Putamen (tissue), 1 donor: ENCODE measurements at places on chromosomes 2 and 18.

GRCh38 chr2:46114996-46115395 is 182.2 kb upstream of the EPAS1 start:
- DNase-seq, result no peak

GRCh38 chr2:98448441-98449145 is 3.9 kb downstream of the INPP4A start:
- no peak for DNase-seq

- no peak for DNase-seq
Observed at GRCh38 chr18:80023173-80023572, 11.1 kb upstream of the RBFA start.

GRCh38 chr2:229620759-229621158 is 93.6 kb downstream of the DNER start:
- no peak for DNase-seq

GRCh38 chr2:57728691-57729090 is 317.9 kb upstream of the VRK2 start:
- no peak for DNase-seq
